Activated CD8-positive, alpha-beta T cell treated with anti-CD3 and anti-CD28 coated beads, Interleukin-2, amount 10 ng/mL, durations not matched to agents 7 days and 5 days (primary cell): ENCODE measurements at places on chromosomes 2 and 18.

GRCh38 chr2:6159606-6160005 lies 467.4 kb downstream of the SOX11 start:
- no peak for DNase-seq

DNA sequence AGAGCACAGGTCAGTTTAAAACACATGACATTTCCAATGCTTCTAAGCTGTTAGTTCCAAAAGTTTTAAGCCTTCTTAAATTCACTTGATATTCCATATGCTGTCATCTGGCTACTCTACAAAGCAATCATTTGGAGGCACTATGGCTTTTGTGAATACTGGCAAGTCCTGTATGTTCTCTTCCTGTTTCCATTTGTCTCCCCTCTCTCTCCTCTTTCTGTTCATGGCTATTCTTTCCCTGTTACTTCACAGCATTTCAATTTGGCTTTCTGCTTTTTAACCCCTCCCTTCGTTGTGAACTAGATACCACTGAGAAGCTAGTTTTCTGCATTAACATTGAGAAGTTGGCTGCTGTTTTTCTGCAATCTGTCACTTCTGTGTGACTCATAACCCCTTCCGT lies 1337.2 kb upstream of the CELF4 start:
- DNase-seq, result no peak

- DNase-seq, result no peak
These were observed 24.6 kb downstream of the INSIG2 start for GRCh38 chr2:118112771-118113334.

GRCh38 chr2:180003559-180003958 lies 3.5 kb downstream of the CWC22 start:
- DNase-seq, result no peak

DNA sequence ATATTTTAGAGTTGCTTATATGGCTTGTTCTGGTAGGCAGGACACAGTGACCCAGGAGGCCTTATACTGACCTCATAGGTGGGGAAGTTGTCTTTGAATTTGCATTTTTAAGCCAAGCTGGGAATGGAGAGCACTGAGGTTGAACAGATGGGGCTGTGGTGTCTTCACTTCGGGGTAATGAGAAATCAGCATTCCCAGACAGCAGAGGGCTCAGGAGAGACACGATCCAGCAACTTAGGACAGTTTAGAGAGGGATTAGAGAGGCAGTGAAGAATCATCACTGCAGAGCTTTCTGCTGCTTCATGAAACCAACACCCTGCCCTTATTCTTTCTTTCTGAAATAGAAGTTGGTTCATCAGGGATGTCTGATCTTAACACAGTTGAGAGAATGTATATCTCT lies 202.4 kb downstream of the TDRD15 start:
- no peak for DNase-seq

GRCh38 chr18:46182633-46183358 lies 78.6 kb downstream of the HAUS1 start:
- no peak for DNase-seq

GRCh38 chr2:220913384-220913783 lies 658.7 kb downstream of the EPHA4 start:
- no peak for DNase-seq

- DNase-seq, result no peak
These were observed 408.8 kb downstream of the HRH4 start for GRCh38 chr18:24869285-24869684.

DNA sequence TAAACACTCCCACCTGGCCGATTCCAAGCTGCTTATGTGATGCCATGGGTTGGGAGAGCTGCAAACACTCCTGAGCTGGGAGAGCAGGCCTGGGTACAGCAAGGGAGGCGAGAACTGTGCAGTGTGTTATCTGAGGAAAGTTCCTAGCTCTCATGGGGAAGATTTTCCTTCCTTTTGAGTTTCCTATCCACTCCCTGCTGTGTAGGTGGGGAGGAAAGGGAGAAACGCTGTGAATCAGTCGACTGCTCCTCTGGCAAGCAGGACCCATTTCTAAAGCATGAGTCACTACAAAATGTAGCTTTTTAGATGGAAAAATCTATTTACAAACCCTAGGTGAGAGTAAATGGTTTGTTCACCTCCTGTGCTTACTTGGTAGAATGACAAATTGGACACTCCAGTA lies 80.4 kb downstream of the SH3RF3 start:
- no peak for DNase-seq

DNA sequence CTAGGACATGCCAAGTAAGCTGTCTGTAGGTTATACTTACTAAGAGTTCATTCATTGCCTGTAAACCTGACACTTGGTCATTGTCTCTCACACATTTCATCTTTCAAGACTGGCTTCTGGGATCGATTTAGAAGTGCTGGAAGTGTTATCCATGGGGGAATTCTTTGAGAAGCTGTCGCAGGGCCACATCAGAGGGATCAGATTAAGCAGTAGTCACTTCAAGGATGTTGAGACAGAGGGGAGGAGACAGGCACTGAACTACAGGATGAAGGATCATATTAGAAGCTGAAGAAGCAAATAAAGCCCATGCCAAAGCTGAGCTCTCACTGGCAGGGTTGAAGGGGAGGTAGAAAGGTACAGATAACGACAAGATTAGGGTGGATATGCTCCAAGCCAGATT lies 49.0 kb downstream of the CDK15 start:
- DNase-seq, result no peak

DNA sequence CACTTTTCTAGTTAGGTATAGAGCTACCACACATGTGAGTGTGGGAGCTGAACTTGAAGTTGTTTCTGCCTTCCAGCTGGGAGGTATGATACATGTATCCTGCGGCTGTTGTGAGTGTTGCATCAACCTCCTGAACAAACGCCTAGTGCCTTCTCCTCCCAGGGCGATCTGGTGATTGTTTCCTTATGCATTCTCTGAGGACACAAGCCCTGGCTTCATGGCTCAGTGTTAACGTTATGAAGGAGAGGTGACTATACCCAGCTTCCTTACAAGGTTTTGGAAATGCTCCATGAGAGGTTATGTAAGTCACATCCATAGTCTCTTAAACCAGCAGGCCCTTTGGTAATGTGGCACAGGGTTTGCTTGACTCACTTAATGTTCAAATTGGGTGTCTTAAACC lies 64.9 kb downstream of the SPRED2 start:
- DNase-seq, result no peak

DNA sequence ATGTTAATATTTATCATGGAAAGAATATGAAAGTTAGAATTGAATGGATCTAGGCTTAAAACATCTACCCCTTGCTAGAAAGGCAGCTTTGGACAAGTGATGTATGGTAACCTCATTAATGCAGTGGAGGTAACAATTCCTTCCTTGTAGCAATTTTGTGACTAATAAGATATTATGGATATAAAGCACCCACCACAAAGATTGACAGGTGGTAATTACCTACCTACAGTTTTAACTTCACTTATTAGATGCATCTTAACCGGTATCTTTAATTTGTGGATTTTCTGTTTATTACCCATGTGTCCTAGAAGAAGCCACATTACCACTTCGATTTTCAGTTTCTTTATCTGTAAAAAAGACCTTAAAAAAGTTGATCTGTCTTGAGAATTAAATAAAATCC lies 367.0 kb downstream of the DSC3 start:
- DNase-seq, result no peak

DNA sequence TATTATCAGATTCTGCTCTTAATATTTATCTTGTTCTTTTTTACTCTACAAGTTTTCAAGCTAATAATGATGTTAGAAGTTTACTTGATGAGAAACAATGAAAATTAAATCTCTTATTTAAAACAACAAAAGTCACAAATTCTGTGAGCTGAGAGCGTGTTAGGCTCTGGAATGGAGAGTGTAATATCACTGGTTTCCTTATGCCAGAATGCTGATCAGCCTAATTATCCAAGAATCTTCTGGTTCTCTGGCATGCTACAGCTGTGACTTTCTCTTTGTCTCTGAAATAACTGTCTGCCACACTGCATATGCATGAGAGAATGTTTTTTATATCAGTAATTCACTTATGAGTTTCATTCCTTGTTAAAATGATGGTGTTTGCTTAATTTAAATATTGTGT lies 236.7 kb downstream of the PARD3B start:
- no peak for DNase-seq

- DNase-seq, result no peak
These were observed 30.5 kb upstream of the MRPS9 start for GRCh38 chr2:105007367-105007766.

GRCh38 chr18:67574749-67575148 lies 58.2 kb upstream of the DSEL start:
- no peak for DNase-seq

GRCh38 chr2:217387776-217388387 lies 528.0 kb upstream of the TNP1 start:
- no peak for DNase-seq

GRCh38 chr18:75408554-75409506 lies 18.7 kb downstream of the SMIM21 start:
- DNase-seq, result peak; percentile 24

- DNase-seq, result no peak
These were observed 22.4 kb downstream of the CRYGD start for GRCh38 chr2:208101716-208102631.

DNA sequence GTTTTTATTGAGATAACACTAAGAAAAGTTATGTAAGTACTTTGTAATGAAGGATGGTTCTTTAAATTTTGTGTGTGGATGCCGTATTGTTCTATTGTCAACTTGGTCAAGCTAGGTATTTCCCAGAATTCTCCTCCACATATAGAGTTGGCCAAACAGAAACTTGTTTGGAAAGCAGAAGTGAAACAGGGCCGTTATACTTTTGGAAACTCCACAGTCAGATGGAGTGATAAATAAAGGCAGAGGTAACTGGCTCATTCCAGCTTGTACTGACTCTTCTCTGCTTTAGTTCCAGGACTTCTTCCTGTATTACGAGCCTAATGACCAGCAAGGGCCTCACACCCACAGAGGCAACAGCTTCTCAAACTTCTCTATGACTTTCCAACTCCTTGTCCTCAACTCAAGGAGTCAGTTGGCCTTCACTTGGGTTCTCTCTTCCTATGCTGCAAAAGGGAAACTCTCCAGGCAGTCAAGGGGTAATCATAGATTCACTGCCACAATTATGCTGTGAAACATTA lies 16.4 kb upstream of the STARD7 start:
- DNase-seq, result no peak

DNA sequence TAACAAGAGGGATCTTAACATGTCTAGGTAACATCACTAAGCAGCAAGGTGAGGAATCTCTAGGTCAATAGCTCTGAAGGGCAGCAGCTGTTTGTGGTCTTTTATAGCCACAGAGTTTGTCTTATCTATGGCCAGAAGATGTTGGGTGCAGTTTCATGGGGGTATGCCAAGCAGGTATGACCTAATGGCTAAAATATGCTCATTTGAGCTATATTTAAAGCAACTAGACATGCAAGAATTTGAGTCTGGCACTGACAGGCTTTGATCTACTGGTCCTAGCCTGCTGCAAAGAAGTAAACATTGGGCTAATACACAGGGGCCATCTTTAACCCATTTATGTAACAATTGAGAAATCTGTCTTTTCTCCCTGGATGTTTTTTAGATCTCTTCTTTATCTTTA lies 13.9 kb upstream of the UGP2 start:
- DNase-seq, result no peak

DNA sequence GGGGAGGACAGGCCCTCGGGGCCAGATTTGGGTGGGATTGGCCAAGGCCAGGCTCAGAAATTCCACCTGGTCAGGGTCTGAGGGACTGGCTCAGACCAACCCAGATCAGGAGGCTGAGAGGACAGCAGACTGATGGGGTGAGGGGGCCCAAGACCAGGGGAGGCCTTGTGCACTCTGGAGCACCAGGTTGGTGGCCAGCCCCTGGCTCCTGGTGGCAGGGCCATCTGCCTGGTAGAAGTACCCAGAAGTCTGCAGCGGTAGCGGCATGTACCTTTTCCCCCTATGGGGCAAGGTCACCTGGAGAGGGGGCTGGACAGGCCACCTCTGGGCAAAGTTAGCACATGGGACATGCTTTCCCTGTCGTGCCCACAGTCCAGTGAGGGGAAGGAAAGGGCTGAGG lies 21.2 kb upstream of the ODC1 start:
- DNase-seq, result no peak

GRCh38 chr2:36697424-36698066 lies 1.0 kb downstream of the VIT start:
- no peak for DNase-seq

GRCh38 chr18:2777241-2777640 lies 69.6 kb upstream of the EMILIN2 start:
- no peak for DNase-seq

- no peak for DNase-seq
These were observed 238.5 kb downstream of the MTX2 start for GRCh38 chr2:176507786-176508185.

DNA sequence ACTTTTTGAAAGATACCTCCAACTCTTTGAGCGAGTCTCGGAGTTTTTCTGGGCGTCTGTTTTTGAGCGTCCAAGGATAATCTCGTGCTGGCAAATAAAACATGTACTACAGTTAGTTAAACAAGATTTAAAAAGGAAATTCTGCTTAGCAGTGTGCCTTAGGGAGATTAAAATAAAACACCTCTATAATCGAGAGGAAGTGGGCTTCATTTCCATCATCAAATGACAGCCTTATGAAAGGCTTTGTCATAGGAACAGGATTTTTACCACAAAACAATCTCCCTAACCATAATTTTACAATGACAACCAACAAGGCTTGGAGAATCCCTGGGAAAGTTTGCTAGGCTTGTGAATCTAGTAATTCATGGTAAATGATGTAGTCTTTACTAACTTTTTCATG lies 103.4 kb downstream of the WDPCP start:
- DNase-seq, result no peak

GRCh38 chr2:12361506-12361905 lies 355.2 kb upstream of the TRIB2 start:
- no peak for DNase-seq

- DNase-seq, result no peak
These were observed 25.1 kb downstream of the THNSL2 start for GRCh38 chr2:88195246-88195645.

- DNase-seq, result no peak
These were observed 29.5 kb downstream of the MBOAT2 start for GRCh38 chr2:8974016-8974415.

DNA sequence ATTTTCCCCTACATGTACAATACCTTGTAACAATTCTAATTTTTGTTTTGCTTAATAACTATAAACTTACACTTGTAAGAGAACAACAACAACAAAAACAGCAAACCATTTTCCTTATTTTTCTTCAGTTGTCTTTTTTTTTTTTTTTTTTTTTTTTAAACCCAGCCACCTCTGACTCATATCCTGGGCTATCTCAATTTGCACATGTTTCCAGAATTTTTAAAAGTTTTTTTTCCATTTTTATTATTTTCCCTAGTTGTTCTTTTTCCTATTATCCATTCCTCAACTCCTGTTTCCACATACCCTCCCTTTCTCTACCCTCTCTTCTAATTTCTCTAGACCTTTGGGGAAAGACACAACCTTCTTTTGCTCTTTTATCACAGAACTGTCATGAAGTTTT lies 112.5 kb downstream of the EFEMP1 start:
- no peak for DNase-seq
